Hematopoietic multipotent progenitor cell (in vitro differentiated cells): ENCODE measurements at places on chromosomes 2 and 18. TPM values are rescaled to one million over a fixed set of nuclear protein-coding genes. Genes with fewer than 3 reads are reported as not detected.

Gene GRHL1
- total RNA-seq, result 0.54 TPM

Gene C2orf72
- not detected for total RNA-seq

Gene CHRNA1
- total RNA-seq, result not detected

Gene BUB1
- total RNA-seq, result 6.2 TPM

Gene SLC9A2
- not detected for total RNA-seq

Gene POTEI
- total RNA-seq, result not detected

Gene AOX1
- total RNA-seq, result 4.8 TPM

Gene CYP27A1
- 0.27 TPM for total RNA-seq
